ENCODE measurements at places on chromosomes 4 and X.

- DNase-seq: no peak
These were observed 14.8 kb downstream of the APOOL start for GRCh38 chrX:85018471-85018870.

DNA sequence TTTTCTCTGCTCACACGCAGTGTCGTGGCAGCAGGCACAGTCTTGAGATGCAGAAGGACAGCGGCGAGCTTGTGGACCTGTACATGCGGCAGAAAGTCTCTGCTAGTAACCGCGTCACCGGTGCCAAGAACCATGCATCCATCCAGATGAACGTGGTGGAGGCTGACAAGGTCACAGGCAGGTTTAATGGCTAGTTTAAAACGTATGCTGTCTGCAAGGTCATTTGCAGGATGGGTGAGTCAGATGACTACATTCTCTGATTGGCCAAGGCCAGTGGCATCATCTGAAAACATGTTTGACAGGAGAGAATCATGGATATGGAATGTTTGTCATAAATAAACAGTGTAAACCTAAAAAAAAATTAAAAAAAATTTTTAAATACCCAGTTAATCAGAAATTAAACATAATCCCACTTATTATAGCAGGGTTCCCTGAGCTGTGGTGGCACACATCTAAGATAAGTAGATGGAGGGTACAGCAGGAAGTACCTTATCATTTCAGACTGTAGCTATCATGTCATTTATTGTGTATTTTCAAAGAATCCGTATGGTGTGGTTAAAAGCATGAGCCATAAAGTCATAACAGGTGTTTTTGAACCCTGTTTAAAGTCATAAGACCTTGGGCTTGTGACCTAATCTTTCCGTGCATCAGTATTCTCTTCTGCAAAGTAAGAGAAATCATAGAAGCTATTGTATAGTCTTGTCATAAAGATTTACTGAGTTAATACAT lies 7.5 kb upstream of the BMP2K start:
- DNase-seq: no peak

DNA sequence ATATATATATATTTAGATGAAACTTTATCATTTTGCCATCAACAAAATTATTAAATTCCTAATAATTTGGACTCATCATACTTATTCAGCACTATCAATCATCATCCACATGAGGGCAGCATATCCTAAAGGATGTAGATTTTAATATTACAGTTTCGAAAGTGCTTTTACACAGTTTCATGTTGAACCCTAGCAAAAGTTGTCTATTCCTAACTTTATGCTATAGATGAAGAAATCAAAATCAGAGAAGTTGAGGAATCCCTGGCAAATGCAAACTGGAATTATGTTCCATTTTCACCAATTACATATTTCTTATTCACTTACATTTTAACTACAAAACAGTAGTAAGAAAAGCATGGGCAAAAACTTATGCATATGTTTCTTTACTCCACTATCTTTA lies 36.6 kb upstream of the UGT2A1 start:
- no peak for DNase-seq

- no peak for DNase-seq
These were observed 1026.9 kb upstream of the SLIT2 start for GRCh38 chr4:19224820-19225219.

DNA sequence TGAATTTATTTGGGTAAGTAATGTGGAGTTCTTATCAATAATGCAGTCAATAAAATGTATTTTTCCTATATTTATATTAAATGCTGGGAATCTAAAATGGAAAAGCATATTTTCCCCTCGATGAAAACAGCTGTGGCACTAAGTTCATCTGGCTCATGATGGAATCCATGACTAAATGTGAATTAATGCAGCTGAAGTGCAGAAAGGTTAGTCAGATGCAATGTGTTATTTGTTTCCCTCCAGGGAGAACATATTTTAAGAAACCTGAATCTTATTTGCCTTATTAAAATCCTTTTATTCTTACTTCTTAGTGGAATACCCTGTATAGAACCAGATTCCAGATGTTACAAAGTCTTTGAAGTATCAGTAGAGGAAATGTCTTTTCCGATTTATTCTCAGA lies 247.9 kb downstream of the ARHGAP24 start:
- no peak for DNase-seq

DNA sequence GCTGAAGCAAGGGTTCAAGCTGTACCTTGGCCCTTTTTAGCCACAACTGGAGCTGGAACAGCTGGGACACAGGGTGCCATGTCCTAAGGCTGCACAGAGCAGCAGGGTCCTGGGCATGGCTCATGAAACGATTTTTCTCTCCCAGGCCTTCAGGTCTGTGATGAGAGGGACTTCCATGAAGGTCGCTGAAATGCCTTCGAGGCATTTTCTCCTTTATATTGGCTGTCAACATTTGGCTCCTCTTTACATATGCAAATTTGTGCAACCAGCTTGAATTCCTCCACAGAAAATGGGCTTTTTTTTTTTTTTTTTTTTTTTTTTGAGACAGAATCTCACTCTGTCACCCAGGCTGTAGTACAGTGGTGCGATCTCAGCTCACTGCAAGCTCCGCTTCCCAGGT lies 430.8 kb downstream of the PCDH11X start:
- DNase-seq: no peak

- no peak for DNase-seq
These were observed 121.7 kb upstream of the KCNIP4 start for GRCh38 chr4:22070256-22070655.

DNA sequence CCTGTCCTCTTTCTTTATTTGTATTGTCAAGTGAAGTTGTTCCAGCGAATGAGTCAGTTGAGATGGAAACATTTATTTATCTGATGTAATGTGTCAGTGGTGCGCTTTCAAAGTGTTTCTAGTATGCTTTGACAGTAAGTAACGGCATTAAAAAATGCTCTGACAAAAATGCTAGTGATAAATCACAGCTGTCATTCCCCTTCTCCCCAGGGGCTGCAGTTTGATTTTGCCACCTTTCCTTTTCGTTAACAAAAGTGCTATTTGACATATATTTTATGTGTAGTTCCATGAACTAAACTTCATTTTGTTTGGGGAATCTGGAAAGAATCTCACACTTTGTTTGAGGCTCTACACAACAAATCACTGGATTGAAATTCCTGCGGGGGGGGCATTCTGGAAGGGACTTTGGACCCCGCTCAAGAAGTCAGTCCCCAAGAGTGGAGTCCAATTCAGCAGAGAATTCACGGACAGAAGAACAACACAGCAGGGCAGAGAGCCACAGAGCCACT lies 7.6 kb upstream of the TBC1D19 start:
- DNase-seq: no peak

DNA sequence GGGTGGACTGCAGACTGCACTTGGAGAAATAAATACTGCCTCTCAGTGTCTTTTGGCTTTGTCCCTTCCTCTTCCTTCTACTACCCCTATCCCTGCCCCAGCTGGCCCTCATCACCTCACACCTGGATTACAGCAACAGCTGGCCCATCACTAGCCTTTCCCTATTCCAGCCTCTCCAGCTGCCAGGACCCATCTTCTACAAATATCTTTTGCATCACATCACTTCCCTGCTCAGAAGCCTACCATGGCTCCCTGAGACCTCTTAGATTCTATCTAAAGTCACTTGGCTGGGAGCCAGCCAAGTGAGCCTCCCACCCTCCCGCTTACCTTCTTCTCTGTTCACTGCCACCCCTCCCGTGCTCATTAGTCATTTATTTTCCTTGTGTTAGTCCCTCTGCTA lies 66.8 kb downstream of the TSC22D3 start:
- no peak for DNase-seq

- DNase-seq: no peak
These were observed 224.1 kb upstream of the FGF16 start for GRCh38 chrX:77223046-77223445.

GRCh38 chr4:128538111-128538882 lies 250.7 kb upstream of the PGRMC2 start:
- no peak for DNase-seq

- no peak for DNase-seq
These were observed 2471.7 kb downstream of the ARAP2 start for GRCh38 chr4:33772582-33772981.

- DNase-seq: no peak
These were observed 31.8 kb upstream of the SRD5A3 start for GRCh38 chr4:55314141-55314820.

DNA sequence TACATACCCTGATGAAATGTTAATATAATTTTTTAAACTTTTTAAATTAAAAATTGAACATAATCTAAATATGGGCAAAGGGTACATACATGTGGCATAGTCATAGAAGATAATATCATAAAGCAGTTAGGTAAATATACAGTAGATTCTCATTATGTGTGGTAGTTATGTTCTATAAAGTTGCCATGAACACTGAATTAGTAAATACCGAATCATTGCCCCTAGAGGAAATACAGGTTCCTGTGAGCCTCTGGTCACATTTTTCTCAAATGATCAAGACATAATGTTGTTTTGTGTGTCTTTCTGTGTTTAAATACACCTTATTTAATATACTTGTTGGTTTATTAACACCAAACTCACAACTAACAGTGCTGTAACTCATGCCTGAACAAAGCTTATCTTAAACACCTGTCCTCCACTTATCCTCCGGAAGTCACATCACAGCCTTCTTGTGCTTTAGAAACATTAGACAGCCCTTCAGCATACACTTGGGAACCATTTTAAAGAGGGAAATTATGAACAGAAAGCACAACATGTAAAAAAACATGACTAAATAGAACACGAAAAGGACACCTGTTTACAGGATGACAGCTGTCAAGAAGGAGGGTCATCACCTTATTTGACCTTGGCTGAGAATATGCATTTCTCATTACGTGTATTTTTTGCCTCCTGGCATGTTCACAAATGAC lies 169.4 kb upstream of the NAP1L5 start:
- DNase-seq: no peak

All from CD4-positive, alpha-beta T cell treated with Interleukin-15 for 1 hour (primary cell).